NT2/D1 (cell line): ENCODE measurements at places on chromosomes 4 and X.

DNA sequence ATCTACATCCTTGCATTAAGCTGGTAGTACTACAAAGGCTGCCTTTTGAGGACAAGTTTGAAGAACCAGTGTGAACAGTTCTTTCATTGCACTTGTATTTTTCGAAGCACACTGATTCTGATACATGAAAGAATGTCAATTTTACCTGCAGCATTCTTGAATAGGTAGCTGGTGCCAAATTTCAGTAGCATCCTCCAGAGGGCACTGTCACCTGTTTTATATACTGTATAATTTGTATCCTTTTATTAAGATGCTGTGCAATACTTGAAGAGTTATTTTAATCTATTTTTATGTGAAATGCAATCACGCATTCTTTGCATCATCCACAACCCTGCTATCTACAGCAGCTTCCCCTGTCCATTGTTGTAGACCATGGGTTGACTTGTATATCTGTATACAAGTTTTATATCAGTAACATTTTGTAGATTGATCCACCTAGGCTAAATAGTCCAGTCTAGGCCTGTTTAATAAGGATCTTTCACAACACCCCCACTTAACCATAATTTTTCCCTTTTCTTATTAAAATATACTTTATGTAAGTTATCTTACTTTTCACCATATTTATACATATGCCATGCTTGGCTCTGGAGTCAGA, 325.7 kb downstream of the PCDH7 start:
- DNase-seq, result no peak

GRCh38 chrX:153517423-153517822, at the start of gene ATP2B3:
Gene ATP2B3 (plus strand): TSS chrX:153517642. CDS start chrX:153536248, 18,606 bp downstream.
- DNase-seq, result no peak

GRCh38 chr4:156173937-156174336, 220.3 kb upstream of the CTSO start:
- DNase-seq, result no peak

DNA sequence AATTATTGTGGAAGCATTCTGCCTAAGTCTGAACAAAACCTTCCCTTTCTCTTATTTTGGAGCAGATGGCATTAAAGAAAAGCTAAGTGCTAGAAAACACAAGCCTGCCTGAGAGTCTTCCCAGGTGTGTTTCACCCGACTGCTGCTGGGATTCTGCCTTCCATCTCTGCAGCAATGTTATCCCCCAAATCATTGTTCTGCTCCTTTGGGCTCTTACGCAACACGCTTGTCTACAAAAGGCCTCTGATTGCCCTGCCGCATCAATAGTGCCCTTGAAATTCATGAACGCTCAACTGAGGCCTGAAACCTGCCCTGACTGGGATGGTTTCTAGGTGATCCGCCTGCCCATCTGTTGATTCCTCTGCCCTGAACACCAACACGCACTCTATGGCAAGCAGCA, 80.3 kb downstream of the SEL1L3 start:
- DNase-seq, result no peak

GRCh38 chr4:125097729-125098128, 217.0 kb upstream of the FAT4 start:
- DNase-seq, result no peak

GRCh38 chr4:1369479-1370079, 22.6 kb downstream of the UVSSA start:
- DNase-seq, result no peak

- no peak for DNase-seq
These were observed 69.8 kb downstream of the FBXL5 start for GRCh38 chr4:15585331-15585730.

DNA sequence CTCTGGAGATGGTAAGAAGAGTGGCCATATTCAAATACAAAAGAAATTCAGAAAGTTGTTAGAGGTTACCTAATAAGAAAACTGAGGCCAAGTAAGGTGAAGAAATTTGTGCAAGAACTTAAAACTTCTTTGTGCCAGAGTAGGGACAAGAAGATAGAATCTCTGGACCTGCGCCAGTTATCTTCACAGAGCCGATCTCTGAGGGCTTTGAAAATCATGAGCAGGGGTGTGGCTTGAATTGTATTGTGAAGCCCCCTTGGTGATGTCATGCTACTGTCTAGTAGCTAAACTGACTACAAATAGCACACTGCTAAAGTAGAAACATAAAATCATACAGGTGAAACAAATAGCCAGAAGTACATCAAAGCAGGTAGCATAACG, 184.6 kb downstream of the UGT8 start:
- DNase-seq, result no peak

DNA sequence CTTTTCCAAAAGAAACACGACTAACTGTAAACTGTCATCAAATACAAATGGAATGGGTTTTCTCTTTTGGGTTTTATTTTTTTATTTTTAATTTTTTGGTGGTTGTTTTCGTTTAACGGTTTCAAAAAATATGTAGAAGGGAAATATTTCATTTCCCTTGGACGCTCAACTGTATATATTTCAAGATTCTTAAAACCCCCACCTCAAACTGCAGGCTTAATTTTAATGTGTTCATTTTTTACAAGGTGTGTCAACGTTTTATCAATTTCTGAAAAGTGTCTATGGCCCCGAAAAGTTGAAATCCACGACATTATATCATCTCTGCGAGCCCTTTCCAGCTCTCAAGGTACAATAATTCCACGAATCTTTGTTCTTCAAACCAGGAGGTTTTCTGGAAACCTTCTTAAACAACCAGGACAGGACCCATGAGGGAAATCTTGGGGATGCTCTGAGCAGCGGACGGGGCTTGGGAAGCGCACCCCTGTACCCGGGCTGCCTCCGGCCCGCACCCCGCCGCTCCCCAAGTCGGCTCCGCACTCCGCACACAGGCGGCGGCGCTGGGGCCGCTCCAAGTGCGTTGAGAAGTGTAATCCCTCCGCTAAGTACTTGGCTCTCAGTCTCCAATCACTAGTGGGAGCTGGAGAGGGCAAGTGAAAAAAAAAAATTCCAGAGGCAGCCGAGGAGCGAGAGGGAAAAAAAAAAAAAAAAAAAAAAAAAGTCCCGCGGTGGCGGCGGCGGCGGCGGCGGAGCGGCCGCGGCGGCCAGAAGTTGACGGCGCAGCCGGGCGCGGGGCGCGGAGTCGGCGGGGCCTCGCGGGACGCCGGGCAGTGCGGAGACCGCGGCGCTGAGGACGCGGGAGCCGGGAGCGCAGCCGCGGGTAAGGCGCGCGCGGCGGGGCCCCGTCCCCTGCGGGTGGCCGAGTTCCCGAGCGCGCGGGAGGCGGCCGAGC, at the start of gene BMPR1B:
BMPR1B (plus strand) TSS at position 764 of the 949 bp plus-strand sequence. CDS start 346,470 bp downstream, outside the sequence.
- no peak for DNase-seq

- DNase-seq, result no peak
These were observed 191.5 kb downstream of the SLC7A11 start for GRCh38 chr4:138050601-138051000.

GRCh38 chrX:137354851-137355250, 211.1 kb upstream of the ZIC3 start:
- DNase-seq, result no peak

DNA sequence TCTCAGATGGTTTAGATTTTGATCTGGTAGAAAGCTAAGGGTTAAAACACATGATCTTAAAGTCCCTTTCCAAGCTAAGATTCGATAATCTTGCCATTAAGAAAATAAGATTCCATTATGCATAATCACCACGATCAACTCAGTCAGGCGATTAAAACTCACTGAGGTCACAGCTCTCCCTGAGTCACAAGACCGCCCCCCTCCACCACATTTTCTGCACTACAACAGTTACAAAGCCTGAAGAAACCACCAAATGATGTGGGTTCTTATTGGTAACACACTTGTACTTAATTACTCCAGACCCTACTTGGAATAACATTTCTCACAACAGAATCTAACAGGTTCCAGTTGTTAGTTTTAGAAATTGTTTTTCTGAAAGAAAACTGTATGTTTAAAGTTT, 62.8 kb downstream of the SH3KBP1 start:
- DNase-seq, result no peak

- DNase-seq, result peak; percentile 42
These were observed 10.1 kb downstream of the WDR1 start for GRCh38 chr4:10106421-10107039.

GRCh38 chr4:107283587-107284559, 247.8 kb upstream of the DKK2 start:
- DNase-seq, result no peak

DNA sequence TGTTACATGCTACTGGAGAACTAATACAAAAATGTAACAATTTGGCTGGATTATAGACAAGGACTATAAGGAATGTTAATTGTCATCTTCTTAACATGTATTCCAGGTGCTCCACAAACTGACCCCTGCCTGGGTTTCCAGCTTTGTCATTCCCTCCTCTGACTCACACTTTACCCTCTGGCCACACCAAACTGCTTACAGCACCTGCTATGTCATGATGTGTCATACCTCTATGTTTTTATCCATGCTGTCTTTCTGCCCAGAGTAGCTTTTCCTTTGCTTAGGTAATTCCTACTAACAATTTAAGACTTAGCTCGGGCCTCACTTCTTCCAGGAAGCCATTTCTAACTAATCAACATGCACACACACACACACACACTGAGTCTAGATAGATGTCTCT, 14.0 kb upstream of the SHROOM4 start:
- no peak for DNase-seq

DNA sequence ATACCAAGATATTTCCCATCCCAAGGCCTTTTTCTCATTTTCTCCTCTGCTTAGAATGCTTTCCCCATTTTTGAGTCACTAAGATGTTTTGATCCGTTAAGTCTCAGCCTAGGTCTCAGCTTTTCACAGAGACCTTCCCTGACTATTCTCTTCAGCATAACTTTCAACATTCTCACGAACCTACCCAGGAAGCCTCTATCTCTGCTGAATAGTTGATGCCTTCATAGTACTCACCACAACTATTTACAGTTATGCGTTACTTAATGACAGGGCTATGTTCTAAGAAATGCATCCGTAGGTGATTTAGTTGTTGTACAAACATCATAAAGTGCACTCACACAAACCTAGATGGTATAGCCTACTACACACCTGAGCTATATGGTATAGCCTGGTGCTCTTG, 64.5 kb downstream of the ARL9 start:
- no peak for DNase-seq

DNA sequence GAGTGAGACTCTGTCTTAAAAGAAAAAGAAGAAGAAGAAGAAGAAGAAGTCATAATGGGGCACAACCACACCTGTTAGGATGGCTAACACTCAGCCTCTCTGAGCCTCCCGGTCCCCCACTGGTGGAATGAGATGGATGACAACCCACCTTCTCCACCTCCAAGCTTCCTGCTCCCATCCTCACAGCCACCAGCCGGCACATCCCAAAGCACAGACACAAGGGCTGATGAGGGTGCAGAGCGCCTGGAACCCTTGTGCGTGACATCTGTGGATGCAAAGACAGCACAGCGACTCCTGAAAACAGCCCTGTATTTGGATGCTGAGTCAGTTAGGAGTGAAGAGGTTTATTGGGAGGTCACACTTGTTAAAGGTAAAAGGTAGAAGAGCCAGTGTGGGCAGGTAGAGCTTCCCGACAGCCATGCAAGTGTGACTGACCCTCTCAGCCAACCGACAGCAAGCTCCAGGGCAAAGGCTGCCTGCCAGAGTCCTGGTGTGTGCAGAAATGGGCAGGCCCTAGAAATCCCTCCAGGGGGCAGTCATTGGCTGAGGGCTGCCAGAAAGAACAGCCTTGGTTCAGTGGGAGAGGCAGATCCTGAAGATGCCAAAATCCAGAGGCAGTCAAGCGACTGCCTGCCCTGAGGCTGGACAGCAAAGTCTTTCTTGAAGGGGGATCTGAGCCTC, 26.6 kb upstream of the MAN2B2 start:
- DNase-seq, result peak; percentile 35

GRCh38 chr4:2268357-2269205, 6.7 kb upstream of the MXD4 start:
- DNase-seq, result no peak

GRCh38 chr4:34309383-34309906, 1934.9 kb downstream of the ARAP2 start:
- no peak for DNase-seq

- peak; percentile 50 for DNase-seq
These were observed 16.2 kb downstream of the AWAT2 start for GRCh38 chrX:70033348-70034051.

- DNase-seq, result no peak
These were observed 128.0 kb downstream of the CPE start for GRCh38 chr4:165506849-165507248.
